ENCODE measurements at places on chromosomes 16 and 17.

DNA sequence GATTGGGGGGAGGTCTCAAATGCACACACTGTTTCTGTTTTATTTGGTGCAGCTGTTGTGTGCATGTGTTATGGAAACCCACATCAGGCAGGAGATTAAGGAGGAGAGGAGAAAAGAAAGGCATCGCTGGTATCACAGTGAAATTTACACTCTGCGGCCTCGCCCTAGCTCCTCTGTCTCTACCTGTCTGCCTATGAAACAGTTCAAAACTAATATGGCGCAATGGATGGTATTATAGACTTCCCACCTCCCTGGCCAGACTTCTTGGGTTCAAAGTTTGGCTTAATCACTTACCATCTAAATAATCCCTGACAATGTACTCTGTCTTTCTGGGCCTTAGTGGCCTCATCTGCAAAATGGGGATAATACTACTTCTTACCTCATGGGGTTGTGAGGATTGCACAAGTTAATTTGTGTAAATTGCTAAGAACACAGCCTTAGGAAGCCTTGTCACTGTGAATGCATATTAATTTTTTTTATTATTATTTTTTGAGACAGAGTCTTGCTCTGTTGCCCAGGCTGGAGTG, 1.4 kb upstream of the ABCC1 start:
- DNase-seq, result no peak

DNA sequence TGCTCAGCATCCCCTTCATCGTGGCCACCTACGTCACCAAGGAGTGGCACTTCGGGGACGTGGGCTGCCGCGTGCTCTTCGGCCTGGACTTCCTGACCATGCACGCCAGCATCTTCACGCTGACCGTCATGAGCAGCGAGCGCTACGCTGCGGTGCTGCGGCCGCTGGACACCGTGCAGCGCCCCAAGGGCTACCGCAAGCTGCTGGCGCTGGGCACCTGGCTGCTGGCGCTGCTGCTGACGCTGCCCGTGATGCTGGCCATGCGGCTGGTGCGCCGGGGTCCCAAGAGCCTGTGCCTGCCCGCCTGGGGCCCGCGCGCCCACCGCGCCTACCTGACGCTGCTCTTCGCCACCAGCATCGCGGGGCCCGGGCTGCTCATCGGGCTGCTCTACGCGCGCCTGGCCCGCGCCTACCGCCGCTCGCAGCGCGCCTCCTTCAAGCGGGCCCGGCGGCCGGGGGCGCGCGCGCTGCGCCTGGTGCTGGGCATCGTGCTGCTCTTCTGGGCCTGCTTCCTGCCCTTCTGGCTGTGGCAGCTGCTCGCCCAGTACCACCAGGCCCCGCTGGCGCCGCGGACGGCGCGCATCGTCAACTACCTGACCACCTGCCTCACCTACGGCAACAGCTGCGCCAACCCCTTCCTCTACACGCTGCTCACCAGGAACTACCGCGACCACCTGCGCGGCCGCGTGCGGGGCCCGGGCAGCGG, 3.2 kb downstream of the UTS2R start:
- DNase-seq, result no peak

DNA sequence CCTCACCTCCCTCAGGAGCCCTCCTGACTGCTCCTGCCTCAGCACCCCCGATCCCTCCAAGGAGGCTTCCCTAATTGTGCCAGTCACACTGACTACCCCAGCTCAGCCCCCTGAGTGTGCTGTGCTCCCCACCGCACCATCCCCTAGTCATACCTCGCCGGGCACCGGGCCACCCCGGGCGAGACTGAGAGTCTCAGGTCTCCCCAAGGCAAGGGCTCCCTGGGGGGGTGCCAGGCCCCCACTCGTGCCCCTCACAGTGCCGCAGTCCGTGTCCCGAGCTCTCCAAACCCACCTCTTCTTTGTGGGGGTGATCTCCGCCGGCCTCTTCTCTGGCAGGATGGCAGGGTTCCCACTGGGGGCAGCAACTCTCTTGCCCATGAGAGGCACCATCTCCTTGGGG, 3.2 kb downstream of the TRPV3 start:
- no peak for DNase-seq

DNA sequence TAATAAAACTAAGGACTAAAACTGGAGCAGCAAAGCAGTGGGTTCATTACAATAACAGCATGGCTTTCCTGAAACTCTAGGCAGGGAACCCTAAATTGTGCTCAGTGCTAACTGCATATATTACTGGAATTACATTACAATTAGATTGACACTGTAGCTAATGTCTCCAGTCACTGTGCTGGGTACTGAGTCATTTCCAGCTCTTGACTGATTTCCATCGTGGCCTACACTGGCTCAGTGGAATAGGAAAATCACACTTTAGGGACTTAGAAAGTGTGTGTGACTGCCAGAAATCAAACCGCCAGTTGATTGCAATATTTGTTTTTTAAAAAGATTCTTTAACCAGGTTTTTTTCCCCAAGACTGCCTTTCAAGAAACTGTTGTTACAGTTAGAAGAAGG, 1447.4 kb upstream of the GOT2 start:
- DNase-seq, result no peak

DNA sequence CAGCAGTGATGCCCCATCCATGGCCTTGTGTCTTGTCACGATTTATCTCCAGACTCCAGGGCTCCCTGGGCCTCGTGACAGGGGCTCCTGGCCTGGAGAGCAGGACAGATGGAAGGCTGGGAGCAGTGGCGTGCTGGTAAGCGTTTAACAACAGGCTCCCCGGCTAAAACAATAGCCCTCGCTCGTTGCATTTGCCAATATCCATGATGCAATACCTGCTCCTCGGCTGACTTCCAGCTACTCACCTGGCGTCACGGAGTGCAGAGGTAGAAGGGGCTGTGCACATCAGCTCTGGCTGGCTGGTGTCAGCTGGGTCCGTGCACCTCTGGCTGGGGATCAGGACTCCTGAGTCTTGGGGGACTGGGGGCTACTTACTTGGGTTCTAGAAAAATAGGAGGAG, 1.5 kb upstream of the BICDL2 start:
- no peak for DNase-seq

Data from renal cortical epithelial cell (primary cell).